Activated gamma-delta T cell treated with anti-CD3 and anti-CD28 coated beads, Interleukin-2, amount 50 U/mL, for 16 hours (primary cell): ENCODE measurements at places on chromosomes 16 and 17.
A peak's percentile ranks its signal among the peaks of the same experiment; 100 is the strongest.

- no peak for DNase-seq
Measured at GRCh38 chr16:7405166-7405565, 72.5 kb downstream of the RBFOX1 start.

- DNase-seq = no peak
Measured at GRCh38 chr17:56358651-56359050, 205.4 kb downstream of the ANKFN1 start.

GRCh38 chr16:27700304-27700995, 150.5 kb downstream of the KATNIP start:
- DNase-seq = no peak

DNA sequence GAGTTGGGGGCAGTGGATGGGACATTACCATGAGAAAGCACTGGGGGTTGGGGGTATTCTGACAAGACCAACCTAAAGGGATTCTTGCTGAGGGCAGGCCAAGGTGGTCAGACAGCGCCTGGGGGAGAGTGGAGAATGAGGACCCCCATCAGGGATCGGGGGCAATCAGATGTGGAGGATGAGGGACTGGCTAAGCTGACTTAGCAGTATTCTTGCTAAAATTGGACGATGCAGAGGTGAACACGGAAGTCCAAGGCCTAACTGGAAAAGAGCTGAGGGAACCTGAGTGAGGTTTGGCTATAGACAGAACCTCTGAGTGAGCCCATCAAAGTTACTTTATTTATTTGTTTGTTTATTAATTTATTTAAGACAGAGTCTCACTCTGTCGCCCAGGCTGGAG, 9.2 kb downstream of the QPRT start:
- DNase-seq = no peak

DNA sequence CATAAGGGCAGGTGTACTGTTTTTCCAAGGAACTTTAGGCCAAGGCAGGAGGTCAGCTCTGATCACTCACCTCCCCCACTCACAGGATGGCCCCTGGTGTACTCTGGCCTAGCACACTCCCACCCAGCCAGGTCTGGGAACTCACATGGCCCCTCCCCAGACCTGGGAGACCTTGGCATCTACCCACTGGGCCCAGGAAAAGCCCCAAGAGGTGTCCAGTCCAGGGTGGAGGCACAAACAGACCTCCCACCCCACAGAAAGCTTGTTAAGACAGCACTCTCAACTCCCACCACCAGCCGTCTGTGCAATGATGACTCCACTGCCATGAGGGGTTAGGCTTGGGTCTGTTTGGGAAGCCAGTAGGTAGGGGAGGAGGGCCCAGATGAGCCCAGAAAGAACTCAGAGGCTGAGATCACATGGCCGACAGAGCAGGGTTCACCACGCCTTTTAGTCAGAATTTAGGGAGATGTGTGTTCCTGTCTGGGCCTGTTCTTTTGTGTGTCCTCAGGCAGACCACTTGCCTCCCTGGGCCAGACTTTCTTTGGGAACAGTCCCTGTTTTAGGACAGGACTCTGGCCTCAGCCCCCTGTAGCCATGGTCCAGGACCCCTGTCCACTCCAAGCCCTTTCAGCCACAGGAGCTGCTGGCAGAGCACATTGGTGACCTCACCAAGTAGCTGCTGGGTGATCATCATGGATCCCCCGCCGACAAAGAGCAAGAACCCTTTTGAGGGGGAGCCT, 12.1 kb upstream of the CBFB start:
- DNase-seq = no peak

GRCh38 chr17:42287305-42287976, 857 bp upstream of the STAT5A start:
- DNase-seq = peak; percentile 35

- no peak for DNase-seq
Measured at GRCh38 chr17:70521821-70522256, 352.5 kb downstream of the KCNJ2 start.

- DNase-seq = no peak
Measured at GRCh38 chr17:36632916-36633771, 31.8 kb downstream of the MRM1 start.

GRCh38 chr16:30032083-30032819, 1.2 kb upstream of the TLCD3B start:
- DNase-seq = peak; percentile 33

DNA sequence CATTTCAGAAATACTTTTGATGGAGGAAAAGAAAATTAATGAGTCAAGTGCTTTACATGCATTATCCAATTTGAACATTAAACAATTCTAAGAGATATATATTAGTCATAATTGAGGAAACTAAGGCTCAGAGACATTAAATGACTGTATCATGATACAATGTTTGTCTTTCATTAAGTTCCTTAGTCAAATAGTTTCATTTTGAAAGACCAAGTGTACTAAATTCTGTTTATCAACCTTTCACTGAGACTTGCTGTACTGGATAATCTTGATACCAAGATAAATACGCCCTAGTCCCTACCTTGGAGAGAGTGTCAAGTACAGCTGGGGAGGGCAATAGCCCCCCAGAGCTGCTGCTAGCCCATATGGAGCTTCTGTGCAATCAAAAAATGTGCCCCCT, 24.2 kb downstream of the TOM1L2 start:
- DNase-seq = no peak

- no peak for DNase-seq
Measured at GRCh38 chr17:79952265-79952877, 83.3 kb downstream of the TBC1D16 start.

DNA sequence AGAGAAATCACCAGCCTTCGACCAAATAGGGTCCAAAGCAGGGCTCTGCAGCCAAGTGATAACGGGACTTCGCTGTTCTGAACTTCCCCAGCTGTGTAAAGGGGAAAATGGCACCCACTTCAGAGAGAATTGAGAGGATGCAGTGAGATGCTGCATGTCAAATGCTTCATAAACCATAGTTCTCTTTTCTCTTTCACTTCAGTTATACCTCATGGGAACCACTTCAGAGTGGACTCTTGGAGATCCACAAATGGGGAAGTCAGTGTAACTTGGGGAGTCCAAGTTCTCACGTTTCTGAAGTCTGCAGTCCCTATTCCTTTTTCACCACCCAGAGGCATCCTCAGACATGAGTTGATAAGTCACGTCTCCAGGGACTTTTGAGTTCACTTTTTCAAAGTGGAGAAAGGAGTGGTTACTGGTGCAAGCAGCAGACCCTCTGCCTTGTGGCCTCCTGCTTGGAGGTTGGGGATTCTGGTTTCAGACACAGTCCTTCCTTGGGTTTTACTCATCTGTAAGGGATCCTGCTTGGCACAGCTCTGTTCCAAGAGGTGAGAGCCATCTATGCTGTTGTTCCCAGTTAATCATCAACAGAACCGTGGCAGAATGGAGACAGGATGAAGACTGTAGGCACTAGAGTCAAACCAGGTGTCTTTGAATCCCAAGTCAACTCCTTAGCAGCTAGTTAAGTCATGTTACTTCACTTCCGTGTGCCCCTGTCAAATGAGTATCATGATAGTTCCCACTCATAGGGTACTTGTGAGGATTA, 123.4 kb upstream of the NOL11 start:
- DNase-seq = no peak

DNA sequence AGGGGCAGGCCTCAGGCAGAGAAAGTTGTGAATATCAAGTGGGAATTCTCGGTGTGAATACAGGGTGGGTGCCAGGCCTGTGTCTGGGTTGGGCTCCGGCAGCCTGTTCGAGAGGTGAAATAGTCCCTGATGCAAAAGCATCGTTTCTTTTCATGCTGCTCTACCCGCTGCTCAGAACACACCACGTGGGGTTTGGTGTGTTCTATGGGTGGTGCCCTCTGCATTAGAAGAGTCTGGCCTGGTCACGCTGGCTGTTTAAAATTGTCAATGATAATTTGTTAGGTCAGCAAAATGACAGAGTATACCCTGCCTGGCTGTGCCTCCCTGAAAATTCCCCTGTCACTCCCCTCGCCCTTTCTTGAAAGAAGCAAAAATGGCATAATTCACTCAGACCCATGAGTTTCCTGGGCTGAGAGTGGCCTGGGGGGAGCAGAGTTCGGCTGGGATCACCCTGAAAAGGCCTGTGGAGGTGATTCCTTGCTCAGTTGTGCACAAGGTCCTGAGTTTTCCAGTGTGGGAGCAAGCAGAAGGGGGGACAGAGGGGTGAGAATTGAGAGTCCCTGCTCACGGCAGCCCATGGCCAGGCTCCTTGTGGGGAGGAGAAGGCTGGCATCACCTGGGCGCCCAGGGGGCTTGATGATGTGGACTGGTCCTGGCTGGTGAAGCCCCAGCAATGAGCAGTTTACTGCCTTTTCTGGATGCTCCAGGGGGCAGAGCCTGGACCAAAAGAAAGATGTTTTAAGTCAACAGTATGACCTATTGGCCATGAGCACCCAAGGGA, 3.2 kb downstream of the CACNG5 start:
- DNase-seq = no peak

GRCh38 chr17:79202480-79202879, 127.9 kb downstream of the ENGASE start:
- DNase-seq = no peak

DNA sequence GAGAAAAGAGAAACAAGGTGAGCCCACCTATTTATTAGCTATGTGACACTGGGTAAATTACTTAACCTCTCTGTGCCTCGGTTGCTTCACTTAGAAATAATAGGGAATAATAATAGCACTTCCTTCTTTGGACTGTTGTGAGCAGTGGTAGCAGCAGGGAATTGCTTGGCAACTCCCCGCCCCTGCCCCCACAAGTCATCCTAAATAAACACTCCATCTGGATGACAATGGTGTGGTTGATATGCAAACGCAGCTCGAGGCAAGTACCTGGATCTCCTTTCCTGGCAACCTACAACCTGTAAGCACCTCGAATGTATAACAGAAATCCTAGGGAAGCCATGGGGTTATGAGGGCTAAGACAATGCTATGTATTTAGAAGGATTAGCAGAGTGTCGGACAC, 9.1 kb downstream of the TEKT3 start:
- DNase-seq = no peak

DNA sequence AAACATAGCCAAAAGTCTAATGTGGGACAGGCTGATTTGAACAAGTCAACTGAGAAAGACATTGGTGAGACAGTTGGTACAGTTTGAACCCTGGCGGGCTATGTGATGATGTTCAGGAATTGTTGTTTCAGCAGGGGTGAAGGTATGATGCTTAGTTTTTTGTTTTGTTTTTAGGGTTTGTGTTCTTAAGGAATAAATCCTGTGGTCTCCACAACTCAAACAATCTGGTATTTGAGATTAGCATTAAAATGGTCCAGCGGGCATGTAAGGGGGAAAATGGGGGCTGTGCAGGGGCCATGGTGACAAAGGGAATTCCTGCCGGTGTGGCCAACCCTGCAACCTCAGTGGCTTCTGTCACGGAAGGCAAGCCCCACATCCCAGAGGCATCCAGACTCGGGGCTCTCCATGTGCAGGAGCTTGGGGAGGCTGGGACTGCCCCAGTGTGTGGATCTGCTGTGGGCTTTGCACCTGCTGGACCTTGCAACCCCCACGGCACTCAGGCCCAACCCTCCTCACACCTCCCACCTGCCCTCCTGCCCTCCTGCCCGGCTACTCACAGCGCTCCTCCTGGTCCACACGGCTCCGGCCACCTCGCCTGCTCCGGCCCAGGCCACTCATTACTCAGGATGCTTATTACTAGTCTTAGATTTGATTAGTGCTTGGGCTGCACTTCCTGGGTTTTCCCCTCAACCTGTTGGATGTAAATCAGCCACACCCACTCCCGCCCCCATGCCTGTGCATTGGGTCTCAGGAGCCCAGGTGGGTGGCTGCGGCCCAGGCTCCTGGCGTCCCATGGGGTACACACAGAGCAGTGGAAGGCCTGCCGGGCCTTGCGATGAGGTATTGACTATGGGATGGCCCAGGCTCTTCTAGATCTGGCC, at the start of gene TNFRSF13B:
Gene TNFRSF13B, minus strand, starts transcription at position 661 of the 881 bp plus-strand sequence. Its CDS starts 43 bp downstream, at position 618.
- DNase-seq = no peak

DNA sequence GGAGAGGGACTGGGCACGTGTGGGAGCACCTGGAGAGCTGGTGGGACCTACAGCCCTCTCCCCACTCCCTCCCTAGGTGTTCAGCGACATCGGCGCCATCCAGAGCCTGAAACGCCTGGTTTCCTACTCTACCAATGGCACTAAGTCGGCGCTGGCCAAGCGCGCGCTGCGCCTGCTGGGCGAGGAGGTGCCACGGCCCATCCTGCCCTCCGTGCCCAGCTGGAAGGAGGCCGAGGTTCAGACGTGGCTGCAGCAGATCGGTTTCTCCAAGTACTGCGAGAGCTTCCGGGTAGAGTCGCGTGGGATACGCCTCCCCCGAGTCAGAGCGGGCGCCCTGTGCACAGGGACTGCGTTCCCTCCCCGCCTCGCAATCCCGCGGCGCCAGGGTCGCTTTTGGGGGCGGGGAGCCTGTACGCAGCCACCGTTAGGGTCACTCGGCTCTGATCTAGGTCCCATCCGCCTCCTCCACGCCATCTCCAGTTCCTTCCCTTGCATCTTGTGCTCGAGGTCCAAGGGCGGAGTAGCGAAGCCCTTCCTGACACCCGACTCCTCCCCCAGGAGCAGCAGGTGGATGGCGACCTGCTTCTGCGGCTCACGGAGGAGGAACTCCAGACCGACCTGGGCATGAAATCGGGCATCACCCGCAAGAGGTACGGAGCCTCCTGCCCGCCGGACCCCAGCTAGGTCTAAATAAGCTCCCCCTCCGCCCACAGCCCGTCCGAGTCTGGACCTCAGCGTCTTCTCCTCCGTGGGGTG, 13.0 kb downstream of the SARM1 start:
- DNase-seq = peak; percentile 46

- no peak for DNase-seq
Measured at GRCh38 chr17:79732804-79733691, 2.3 kb downstream of the ENPP7 start.

GRCh38 chr16:72173997-72174396, 2.0 kb upstream of the PMFBP1 start:
- DNase-seq = no peak

DNA sequence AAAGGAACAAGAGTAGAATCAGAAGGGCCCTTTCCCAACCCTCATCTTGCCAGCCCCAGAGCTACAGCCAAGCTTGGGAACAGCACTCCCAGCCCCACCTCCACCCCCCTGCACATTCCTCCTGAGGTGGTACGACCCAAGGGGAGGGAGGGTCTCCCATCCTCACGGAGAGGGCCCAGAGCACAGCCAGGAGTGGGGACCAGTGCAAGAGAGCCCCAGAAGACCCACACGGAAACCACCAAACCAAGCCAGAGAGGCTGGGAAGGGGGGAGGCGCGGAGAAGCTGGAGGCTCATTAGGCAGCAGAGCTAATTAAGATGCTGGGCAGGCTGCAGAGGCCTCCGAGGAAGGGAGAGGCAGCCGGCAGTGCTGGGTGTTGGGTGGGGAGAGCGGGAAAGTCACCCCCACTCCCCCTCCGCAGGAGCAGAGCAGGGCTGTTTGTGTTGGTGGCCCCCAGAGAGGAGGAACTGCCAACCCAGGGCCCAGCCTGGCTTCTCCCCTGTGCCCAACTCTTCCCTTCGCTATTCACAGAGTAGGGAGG, 2.4 kb downstream of the CACNB1 start:
- DNase-seq = no peak

- DNase-seq = no peak
Measured at GRCh38 chr17:16425698-16426659, 10.6 kb downstream of the TRPV2 start.

- DNase-seq = no peak
Measured at GRCh38 chr16:23058576-23058975, 90.7 kb downstream of the USP31 start.
